ENCODE measurements at places on chromosomes 6 and 20.
A peak's percentile ranks its signal among the peaks of the same experiment; 100 is the strongest.

GRCh38 chr20:49983848-49984408, 1.1 kb downstream of the SNAI1 start:
- no peak for DNase-seq

DNA sequence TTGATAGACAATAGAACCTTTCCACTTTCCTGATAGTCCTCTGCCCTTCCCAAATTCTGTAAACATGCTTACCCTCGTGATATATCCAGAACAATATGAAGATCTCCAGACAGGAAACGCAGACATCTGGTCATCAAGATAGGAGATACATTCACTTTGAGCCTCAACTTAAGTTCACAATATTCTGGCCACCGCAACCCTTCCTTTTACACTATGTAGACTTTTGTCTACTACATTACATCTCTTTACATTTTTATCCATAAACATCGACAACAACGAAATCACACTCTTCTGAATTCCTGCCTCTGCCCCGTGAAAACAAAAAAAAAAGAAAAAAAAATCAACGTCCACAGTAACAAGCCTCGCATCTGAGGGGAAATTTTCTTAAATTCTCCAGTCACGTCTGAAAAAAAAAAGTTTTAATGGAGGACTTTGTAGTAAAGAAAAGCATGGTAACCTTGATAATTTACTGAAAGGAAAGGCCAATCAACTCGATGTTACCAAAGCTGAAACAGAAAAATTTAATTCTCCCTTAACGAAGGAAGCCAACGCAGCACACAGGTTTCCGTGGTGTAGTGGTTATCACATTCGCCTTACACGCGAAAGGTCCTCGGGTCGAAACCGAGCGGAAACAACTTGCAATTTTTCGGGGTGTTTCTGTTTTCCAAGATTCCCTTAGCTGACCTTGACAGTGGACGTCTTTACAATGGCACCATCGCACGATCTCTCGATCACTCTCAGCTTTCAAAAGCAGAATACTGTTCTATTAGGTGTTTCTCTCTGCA, 21.8 kb downstream of the POM121L2 start:
- DNase-seq: peak; percentile 97

DNA sequence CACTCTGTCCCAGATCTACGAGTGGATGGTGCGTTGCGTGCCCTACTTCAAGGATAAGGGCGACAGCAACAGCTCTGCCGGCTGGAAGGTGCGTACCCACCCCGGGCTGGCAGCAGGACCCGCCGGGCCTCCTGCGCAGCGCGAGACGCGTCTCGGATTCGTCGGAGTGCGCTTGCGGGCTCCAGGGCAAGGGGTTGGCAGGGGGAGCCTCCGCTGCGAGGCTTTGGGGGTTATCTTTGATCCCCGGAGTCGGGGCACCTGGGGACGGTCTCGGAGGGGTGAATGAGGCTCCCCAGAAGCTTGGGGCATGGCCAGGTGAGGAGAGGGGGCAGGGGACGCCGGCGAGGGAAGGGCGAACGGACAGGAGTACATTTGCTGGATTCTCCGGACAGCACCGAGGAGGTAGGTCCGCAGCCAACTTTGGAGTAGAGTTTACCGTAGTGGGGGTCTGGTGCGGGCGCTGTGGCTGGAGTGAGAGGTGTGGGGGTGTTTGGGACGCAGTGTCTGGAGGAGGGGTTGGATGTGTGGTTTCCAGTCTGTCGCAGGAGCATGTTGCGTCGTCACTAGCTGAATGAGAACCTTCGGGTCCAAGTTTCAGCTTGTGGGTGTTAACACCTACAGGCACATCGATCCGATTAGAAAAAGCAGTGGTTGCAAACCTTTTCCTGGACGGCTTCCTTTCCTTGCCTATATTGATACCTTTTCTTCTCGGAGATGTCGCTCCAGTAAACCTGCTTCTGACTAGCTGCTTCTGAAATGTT, 1.2 kb downstream of the FOXO3 start:
- DNase-seq: no peak

DNA sequence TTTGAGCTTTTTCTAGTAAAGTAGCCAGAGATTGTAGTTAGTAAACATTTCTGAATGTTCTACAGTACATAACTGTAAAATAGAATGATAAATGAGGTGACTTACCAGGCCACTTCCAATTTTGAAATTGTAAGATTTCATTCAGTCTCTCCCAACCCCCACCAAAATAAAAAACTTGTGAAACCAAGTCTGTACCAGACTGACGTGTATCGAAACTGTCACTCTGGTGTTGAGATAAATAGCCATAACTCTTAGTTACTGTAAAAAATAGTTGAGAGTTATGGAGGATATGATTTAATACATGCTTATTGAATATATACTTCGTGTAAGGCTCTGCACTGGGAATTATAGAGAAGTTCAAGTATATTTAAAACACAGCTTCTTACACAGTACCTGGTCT, 455.7 kb downstream of the PLCB1 start:
- DNase-seq: no peak

DNA sequence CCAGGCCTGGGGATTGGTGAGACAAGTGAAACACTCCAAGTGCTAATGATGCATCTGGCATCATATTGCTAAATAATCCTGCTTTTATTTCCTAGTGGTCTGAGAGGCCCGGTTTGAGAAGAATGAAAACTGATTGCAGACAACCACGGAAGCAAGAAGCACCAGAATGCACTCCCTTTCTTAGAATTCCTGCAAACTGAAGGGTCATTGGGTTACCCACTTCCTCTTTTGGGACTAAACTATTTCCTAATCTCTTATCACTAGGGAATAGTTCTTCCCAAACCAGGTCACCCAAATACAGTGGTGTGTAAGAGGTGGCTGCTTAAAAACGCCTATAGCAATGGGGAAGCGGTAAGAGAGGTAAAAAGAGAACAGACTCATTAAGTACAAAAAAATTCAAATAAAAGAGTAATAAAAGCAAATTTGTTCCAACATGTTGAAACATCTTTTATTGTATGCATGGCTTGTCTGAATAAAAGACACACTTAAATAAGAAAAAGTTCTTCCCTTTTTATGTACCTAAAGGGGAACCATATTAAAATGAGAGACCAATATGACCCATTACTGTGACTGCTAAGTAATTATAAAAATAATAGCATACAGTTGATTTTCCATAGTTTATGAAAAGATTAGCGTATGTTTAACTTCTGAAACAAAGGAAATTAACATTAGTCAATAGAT, 125.8 kb downstream of the MYB start:
- DNase-seq: no peak

DNA sequence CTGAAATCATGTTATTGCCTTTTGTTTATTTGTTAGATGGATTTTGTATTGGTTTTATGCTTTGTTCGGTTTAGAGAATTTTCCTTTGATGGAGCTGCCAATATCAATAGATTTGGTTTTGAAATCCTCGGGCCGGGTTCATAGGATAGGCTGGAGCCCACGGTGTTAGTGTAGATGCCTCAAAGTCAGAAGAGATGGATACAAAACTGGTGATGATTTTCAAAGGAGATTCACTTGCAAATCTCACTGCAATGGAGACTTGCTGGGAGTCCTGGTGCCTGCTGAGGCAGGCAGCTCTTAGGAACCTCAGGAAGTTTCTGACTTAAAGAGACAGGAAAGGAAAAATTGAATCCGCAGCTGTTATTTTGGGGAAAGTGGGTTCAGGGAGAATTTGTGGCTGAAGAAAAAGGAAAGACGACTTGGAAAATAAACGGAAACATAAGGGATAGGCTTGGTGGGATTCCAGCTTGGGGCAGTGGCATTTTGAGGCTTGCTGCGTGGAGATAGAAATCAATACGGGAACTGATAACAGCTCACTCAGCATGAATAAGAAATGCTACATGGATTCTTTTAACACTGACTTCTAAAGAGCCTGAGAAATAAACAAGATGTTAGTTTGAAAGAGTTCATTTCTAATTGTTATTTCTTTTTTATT, 241.6 kb downstream of the PHACTR1 start:
- DNase-seq: no peak

DNA sequence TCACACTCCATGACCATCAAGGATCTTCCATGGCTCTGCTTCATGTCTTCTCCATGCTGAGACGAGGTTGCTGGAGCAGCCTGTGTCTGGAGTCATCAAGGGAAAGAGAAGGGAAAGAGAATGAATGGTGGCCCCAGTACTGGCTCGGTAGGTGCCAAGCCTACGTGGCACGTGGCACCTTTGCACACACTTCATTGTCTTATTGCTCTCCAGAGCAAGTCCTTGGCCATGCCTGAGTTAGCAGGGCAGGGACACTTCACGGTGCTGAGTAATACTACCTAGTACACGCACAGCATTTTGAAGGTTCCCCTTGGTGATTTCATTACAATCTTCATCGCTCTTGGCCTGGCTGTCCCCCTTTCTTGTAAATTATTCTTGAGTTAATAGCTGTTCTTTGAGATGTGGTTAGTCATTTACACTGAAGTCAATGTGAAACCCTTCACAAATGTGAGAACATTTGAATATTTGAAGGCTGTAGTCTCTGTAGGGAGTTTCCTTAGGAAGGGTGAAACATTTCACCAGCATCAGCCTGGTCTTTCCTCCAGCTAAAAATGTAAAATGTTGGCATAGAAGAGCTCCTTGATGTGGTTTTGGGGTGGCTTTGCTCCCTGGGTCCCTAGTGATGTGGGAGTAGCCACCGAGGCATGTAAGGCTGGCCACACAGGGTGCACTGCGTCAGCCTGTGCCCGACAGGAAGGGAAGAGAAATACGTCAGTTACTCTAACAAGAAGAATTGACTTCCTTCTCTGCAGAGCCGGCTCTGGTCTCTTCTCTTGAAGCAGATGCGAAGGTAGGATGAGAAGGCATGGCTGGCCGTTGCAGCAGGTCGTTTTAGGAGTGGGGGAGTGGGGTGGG, at the start of gene SYTL3:
SYTL3 (plus strand) TSS at position 766 of the 855 bp plus-strand sequence. CDS start 13,215 bp downstream, outside the sequence.
- DNase-seq: no peak

GRCh38 chr6:24858177-24858653, 59.5 kb upstream of the ARMH2 start:
- no peak for DNase-seq

GRCh38 chr6:65787787-65788186, 80.8 kb upstream of the EYS start:
- no peak for DNase-seq

DNA sequence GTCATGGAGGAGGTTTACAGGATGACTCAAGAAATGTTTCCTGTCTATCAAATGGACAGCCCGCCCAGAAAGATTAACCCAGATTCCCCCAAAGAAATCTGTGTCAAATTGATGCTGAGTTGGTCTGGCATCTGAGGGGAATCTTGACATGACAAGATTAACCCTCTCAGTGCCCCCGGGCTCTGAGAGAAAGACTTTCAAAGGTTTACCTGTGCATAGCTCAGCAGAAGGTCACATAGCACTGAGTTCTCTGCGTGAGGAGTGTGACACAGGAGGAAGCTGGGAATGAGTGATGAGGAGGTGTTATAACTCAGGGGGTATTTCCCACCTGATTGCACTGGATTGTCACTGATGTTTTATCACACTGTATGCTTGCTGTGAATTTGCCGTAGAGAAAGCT, 601.2 kb downstream of the DHX35 start:
- no peak for DNase-seq

GRCh38 chr6:119643876-119644275, 294.3 kb upstream of the MAN1A1 start:
- DNase-seq: no peak

DNA sequence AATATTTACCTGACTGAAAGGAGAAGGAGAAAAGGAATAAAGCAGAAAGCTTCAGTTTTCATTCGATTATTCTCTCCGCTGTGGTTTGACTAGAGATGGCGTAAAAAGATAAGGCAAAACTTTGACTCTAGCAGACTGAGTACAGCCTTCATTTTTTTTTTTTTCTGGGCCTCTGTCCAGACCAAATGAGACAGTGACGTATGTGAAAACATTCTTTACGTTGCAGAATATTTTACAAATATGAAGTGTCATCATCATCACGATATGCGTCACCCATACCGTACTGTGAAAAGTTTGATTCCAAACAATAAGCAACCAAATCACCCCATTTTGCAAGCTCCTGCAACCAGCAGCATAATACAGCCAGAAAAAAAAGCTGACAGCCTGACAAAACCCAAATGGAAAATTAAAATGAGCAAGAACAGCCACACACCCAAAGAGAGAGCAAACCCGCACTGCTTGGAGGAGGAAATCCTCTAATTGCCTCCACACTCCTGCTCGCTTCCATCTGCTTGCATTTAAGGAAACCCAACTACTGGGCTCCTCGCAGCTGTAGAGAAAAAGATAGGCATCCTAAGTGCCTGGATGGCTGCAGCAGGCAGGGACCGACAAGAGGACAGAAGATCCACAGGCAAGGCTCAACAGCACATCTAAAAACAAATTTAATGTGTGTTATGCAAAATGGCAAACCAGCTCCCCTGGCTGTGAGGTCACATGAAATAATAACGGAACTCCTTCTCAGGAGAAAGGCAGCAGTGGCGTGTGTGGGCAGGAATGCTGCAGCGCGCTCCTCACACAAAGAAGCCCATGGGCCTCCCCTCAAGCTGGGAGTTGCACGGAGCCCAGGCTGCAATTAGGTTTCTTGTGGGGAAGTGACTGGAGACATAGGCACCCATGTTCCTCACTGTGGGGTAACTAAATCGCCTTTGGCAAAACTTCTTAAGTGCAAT, 113.1 kb downstream of the FYN start:
- no peak for DNase-seq

DNA sequence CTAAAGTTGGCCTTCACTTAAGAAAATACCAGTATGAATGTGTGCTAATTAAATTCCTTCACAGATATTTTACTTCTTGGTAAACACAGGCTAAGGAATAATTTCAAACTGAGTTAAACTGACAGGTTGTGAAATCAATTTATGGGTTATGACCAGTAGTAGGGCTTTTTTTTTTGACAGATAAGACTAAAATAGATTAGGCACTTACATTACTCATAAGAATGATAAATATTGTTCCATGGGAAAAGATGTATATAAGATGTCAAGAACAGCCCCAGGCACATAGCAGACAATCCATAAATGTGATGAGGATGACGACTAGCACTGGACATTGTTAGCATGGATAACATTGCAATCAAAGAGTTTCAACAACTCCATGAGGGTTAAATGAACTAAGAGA, 22.9 kb downstream of the NT5E start:
- DNase-seq: no peak

GRCh38 chr6:37822851-37823682, 3.5 kb downstream of the ZFAND3 start:
- no peak for DNase-seq

GRCh38 chr20:43691928-43692524, 25.1 kb downstream of the MYBL2 start:
- peak; percentile 27 for DNase-seq

All from Panc1 (cell line).